Activated T-cell treated with anti-CD3 and anti-CD28 coated beads for 1 hour (primary cell): ENCODE measurements at places on chromosomes 3 and 15.

GRCh38 chr3:178706411-178706810 is 170.2 kb downstream of the KCNMB2 start:
- DNase-seq = no peak

DNA sequence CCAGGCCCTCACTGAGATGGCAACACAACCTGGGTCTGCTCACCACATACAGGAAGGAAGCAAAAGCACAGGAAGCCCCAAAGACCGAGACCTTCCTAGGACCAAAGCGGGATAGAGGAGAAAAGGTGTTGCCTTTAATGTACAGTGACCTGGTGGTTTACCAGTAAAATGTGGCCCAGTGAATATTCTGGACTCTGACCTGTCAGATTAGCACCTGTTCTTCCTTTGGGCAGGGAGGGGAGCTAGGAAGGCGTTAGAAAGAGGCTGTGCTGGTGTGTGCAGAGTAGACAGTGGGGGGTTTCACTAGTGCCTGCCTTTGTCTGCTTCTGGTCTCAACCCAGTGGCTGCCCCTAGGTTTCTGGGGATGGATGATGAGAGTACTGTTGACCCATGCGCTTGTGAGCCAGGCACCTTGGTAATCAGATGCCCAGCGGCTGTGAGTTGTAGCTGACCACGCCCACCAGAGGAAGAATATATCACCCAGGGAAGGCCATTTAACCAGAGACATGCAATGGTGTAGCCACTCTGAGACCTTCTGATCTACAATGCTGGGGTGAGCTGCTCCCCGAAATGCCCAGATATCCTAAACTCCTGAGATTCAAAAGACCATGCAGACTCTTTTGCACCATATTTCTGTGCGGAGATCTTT is 90.1 kb upstream of the NEO1 start:
- DNase-seq = no peak

DNA sequence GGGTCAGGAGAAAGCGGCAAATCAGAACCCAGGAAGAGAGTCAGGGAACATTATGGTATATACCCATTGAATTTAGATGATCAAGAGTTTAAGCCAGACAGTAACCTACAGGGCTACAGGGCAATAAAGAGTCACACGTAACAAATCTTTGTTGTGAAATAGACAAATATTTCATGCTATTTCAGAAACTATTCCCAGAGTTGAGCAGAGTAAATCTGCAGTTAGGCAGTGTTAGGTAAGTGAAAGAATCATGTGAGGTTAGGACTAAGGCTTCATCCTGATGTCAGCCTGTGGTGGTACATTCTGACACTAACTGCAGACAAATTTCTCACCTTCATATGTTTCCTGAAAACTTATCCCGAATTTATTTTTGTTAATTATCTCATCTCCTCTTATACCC is 153.0 kb downstream of the UBE2E2 start:
- DNase-seq = no peak

- DNase-seq = no peak
Measured at GRCh38 chr3:193134856-193135255, 106.2 kb upstream of the PLAAT1 start.

DNA sequence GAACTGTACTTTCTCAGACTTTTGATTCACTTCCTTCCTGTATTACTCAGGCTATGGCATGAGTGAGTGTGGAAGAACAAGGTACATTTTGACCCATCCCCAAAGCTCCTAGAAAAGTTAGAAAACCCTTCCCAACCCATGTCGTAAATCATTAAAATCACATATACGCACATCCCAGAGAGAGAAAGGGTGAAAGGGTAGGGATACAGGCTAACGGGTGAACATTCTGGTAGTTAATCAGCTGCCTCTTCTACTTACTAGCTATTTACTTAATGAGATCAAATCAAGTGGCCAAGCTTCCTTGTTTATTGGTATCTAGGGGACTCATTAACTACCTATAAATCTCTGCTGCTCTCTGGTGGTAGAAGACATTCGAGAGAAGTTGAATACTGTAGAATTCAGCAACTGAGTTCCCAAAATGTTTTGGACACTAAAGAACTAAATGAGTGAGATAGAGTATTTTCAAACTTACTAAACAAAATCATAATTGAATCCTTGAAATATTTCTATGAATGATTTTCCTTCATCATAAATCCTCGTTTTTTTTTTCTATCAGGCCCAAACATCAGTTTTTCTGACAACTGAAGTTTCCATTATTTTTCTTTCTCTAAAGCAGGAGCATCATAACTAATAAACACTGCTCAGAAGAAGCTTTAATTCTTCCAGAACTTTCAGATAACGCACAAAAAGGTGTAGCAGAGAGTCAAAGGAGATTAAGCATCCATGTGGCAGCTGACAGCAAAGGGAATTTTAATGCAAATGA is 124.2 kb downstream of the IMPG2 start:
- no peak for DNase-seq
